ENCODE measurements at places on chromosomes 1 and 21.

DNA sequence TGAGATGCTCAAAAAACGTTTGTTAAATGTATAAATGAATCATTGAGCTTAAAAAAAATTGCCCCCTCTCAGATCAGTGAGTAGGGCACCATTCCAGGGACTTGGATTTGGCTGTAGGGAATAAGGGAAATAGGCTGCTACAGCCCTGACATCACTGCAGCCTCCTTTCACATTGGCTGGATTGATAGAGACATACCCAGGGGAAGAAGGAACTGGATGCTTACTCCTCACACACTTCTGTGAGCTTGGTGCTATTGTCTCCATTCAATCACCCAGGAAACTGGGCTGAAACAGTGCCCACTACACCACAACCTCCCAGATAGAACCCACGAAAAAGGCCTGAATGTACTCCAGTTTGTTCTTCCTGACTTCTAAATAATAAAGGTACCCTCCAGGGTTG is 87.2 kb downstream of the TGFBR3 start:
- no peak for DNase-seq

GRCh38 chr1:95095833-95096217 is 21.3 kb upstream of the TLCD4 start:
- DNase-seq = no peak

GRCh38 chr1:185488808-185489207 is 171.8 kb upstream of the IVNS1ABP start:
- DNase-seq = no peak

DNA sequence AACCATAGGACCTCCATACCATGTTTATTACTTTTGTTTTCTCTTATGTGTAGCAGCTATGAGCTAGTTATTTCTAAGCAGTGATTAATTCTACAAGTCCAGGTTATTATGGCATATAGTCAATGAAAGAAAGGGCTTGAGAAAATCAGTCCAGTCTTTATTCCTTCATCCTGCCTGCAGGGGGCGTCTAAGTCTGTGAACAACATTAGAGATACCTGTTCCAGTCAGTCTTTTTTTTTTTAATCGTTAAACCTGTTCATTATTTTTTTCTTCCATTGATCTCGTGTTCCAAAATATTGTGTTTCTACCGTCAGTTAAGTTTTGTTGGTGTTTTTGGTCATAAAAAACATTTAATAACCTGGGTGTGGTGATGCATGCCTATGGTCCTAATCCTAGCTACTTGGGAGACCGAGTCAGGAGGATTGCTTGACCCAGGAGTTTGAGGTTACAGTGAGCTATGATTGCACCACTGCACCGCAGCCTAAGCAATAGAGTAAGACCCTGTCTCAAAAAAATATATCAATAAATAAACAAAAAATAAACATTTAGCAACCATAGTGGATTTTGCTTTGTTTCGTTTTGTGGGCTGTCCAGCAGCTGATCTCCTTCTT is 29.4 kb upstream of the CD2 start:
- DNase-seq = peak; percentile 56

DNA sequence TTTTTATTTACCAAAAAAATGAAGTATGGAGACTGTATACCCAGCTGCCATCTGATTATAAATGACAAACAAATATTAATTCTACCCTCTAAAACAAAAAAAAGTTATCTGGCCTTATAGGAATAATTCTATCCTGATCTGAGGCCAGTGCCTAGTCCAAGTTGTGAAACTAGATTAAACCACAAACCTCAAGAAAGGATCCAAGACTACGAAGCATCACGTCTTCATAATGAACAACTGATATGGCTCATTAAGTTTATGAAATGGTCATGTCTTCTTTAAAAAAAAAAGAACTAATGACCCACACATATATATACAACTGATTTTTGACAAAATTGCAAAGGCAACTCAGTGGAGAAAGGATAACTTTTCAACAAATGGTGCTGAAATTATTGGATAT is 32.4 kb upstream of the CTTNBP2NL start:
- no peak for DNase-seq

DNA sequence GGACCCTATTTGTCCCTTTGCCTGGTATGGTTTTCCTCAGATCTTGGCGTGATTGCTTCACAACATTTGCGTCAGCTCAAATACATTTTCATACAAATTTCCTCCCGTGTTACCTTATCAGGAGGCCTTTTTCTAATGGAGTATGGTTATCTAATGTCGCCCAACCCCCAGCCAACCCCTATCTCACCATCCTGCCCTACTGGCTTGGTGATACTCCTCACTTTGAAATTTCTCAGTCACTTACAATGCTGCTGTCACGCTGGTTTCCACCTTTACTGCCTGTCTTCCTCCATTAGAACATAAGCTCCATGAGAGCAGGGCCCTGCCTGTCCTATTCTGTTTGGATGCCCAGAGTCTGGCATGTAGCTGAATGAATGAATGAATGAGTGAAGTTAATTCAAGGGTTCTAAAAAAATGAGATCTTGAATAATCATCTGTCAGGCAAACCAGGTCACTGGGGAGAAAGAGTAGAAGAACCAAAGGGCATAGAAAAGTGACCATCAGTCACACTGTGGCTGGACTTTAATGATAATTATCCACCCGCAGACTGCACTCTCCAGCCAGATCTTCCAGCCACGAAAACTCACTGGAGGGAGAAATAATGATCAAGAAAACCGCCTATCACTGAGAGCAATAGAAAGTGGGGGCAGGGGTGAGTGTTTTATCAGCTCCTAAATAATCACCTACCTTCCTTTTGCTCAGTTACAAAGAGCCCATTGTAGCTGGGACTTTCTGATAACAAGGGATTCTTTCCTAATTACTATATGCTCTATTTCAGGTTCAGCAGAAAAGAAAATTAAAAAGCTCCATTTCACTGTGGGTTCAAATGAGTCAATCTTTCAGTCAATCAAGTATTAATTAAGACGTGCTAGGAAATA is 21.3 kb downstream of the KIAA0040 start:
- no peak for DNase-seq

DNA sequence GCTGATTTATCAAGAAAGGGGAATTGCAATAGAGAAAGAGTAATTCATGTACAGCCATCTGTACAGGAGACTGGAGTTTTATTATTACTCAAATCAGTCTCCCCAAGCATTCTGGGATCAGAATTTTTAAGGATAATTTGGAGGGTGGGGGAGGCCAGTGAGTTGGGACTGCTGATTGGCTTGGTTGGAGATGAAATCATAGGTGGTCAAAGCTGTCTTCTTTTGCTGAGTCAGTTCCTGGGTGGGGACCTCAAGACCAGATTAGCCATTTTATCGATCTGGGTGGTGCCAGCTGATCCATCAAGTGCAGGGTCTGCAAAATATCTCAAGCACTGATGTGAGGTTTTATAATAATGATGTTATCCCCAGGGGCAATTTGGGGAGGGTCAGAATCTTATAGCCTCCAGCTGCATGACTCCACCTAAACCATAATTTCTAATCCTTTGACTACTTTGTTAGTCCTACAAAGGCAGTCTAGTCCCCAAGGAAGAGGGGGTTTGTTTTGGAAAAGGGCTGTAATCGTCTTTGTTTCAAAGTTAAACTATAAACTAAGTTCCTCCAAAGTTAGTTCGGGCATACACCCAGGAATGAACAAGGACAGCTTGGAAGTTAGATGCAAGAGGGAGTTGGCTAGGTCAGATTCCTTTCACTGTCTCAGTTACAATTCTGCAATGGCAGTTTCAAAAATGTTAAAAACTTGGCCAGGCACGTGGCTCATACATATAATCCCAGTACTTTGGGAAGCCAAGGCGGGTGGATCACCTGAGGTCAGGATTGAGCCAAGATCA is 16.9 kb upstream of the RAB3B start:
- DNase-seq = no peak

DNA sequence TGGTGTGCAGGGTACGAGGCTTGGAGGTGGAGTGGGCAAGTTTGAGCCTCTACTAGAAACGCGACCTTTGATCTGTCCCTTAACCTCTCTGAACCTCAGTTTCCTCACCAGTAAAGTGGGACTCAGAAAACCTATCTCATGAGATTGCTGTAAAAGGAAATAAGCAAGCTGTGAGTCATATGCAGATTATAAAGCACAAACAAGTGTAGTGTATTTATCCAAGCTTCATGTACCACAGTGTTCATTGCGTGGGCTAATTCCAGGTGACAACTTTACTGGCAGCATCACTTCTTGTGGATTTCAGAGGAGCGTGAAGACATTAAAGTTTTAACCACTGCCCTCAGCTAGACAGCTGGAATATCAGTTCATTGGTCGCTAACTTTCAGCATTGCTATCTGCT is 44.4 kb downstream of the ZNF697 start:
- no peak for DNase-seq

- no peak for DNase-seq
Measured at GRCh38 chr1:220011620-220012019, 34.7 kb downstream of the EPRS1 start.

DNA sequence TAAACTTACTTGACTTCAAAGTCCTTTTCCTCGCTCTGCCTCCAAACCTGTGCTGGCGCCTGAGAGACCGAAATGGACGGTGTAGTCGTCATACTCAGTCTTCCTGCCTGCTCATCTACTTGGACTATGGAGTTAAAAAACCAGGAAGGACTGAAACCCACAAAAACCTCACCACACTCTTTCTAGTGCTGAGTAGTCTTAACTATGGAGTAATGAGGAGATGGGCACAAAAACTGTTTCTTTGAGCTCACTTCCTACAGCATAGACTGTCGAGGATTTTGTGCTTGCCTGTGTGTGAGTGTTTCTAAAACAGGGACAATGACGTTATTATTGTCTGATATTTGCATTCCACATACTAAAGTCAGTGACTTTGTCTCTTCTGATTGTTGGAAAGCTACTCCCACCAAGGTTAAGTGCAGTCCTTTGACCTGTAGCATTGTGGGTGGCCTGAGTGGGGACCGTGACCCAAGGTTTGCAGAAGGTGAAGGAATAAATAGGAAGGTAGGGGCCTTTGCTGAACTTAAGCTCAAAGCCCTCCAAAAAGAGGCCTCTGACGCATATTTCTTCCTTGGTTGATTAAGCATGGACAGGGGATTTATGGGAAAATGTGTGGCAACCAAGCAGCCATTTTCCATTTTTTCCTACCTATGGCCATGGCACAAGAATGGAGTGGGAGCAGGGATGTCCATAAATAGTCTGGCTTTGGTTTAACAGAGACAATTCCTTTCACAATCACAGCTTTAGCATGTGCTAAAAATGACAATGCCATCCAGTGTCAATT is 109.6 kb downstream of the ZBTB18 start:
- no peak for DNase-seq

DNA sequence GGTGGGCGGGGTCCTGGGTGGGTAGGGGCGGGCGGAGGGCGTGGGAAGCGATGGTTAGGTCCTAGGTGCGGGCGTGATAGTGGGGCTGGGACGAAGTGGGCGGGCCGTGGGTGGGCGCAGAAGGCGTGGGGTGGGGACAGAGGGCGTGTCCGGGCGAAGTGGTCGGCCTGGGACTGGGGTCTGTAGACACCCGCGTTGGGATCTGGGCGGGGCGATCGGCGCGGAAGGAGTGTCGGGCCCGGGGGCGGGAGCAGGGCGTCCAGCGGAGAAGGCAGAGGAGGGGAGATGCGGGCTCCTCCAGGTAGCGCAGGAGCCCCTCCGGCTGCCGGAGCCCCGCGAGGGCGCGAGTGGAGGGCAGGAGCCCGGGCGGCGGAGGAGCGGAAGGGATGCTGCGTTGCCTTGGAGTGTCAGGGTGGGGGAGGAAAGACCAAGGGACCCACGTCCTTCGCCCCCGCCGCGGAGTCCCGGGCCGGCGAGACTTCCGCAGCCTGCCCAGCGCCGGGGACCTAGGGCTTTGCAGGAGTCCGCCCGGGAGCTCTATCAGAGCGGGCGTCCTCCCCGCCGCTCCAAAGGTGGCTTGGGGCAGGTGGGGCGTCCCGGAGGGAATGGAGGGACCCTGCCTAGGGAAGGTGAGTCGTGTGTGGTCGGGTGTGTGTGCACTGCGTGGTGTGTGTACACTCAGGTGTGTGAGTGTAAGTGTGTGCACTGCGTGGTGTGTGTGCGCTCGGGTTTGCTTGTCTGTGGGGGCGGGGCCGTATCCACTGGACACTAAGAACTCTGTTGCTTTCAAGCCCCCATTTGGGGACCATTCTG is 27.0 kb upstream of the PRSS38 start:
- peak; percentile 81 for DNase-seq

DNA sequence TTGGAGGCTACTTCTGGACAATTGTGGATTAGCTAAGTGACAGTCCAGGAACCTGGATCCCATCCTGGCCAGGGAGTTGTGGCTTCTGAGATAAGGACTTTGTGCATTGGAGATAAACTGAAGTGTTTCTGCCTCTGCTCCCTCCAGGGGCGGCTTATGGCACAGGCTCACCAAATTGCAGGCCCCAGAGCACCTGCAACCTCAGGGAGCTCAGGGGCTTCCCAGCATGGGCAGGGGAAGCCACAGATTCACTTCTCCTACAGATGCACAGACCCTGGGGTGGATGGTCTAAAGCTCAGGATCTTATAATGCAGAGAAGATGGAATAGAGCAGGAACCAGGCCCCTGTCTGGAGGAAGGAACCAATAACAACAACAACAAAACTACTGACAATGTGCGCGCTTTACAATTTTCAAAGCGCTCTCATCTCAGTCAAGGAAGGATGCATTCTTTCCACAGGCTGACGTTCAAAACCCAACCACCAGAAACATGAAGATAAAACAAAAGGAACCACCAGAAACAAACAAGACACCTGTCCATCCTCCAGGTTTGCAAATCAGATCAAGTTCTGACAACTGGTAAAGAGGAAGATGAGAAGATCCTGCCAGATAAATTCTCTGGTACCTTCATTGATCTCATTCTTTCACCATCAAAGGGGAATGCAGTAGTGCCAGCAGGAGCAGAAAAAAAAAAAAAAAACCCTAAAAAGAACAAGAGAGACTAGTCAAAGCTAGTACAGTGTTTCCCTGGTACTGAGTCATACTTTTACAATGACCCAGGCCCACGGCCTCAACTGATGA is 121.0 kb upstream of the IRF2BP2 start:
- no peak for DNase-seq

- DNase-seq = no peak
Measured at GRCh38 chr1:182217071-182217470, 155.6 kb upstream of the ZNF648 start.

DNA sequence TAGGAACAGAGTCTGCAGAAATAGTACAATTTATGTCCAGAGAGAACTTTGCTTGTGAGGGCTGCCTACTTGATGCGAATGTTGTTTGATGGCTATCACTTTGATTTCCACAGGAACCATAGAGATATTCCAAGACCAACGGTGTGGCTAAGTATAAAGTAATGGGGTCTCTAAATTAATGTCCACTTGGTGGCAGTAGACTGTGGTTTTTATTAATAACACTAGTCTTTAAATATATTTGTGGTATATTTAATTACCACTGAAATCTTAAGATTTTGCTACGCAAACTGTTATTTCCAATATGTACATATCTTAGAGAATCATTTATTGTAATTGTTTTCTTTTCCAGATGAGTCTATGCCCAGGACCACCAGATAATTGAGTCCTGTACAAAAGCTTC is 647.9 kb downstream of the PLA2G4A start:
- DNase-seq = no peak

DNA sequence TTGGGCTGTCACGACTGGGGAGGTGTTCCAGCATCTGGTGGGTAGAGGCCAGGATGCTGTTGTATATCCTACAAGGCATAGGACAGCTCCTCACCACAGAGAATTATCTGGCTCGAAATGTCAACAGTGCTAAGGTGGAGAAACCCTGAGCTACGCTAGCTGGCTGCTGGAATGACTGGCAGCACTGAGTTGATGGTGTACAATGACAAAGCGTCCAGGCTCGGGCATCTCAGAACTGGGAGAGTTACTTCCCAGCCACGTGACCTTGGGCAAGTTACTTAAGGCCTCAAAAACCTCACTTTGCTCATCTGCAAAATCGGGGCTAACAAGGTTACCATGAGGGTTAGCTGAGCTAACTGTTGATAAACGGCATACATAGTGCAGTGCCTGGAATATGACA is 35.4 kb downstream of the GPR161 start:
- no peak for DNase-seq

- DNase-seq = no peak
Measured at GRCh38 chr1:67169496-67169895, 3.2 kb downstream of the IL23R start.
